CD8-positive, alpha-beta memory T cell (primary cell): ENCODE measurements at places on chromosomes 12 and 14.

- H3K27ac ChIP-seq: no peak overlapping the region
- DNase-seq: no peak
- no peaks in the 10 kb centered on the region for H3K36me3 ChIP-seq
- H3K4me3 ChIP-seq: no peak overlapping the region
- H3K4me1 ChIP-seq: peaks cover 12% of the 10 kb centered on the region
Observed at GRCh38 chr14:64688811-64689281, 15.4 kb upstream of the PLEKHG3 start.

DNA sequence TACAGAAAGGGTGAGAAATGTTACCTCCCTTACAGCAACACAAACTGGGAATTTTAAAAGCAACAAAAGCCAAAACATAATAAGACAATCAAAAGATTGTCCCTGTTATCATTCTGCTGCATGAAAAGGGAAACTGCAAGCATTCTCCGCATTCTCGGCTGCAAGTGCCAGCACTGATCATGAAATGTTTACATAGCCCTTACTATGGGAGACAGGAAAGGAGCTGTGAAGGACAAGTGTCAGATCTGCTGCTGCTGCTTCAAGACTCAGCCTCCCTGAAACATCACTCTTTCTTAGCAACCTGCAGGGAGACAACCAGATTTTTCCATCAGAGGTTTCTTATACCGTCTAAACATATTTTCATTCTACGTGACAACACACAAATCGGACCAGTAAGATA lies 20.1 kb downstream of the DENND5B start:
- no peaks in the 10 kb centered on the region for H3K36me3 ChIP-seq
- no peak overlapping the region for H3K4me3 ChIP-seq
- no peak overlapping the region for H3K27ac ChIP-seq
- no peaks in the 10 kb centered on the region for H3K4me1 ChIP-seq
- no peak for DNase-seq
- no peaks in the 10 kb centered on the region for H3K27me3 ChIP-seq

DNA sequence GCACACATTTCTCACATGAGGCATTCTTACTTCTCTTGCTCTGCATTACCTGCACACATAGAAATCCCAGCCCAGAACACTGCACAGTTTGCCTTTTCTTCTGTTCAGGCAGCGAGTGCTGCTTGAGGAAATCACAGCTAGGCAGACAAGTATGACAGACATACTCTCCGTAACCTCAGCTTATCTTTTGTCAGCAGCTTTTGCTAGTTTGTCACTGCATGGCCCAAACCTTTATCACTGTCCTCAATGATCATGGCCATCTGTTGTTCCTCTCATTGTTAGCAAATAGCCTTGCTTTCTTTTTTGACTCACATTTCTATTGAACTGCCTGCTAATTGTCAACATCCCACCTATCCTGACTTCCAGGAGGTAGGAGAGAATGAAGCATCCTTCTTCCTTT lies 5.3 kb downstream of the ZNF10 start:
- H3K4me3 ChIP-seq: no peak overlapping the region
- H3K4me1 ChIP-seq: peaks cover 9% of the 10 kb centered on the region
- no peak overlapping the region for H3K27ac ChIP-seq

DNA sequence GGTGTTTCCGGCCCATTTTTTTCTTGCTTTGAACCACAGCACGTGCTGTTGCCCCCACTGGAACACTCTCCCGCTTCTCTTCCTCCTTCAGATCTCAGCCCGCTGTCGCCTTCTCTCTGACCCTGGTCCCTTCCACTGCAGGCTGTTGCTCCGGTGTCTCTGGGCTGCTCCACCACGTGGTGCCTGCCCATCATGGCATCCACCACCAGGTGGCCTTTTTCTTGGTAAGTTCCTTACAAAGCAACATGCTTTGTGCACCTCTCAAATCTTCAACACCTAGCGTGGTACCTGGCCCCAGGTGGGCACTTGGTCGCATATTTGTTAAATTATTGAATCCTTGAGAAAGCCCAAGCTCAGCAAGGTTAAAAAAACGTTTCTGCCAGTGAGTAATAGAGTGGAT lies 19.1 kb downstream of the TUNAR start:
- no peaks in the 10 kb centered on the region for H3K36me3 ChIP-seq
- H3K27me3 ChIP-seq: no peaks in the 10 kb centered on the region
- no peak overlapping the region for H3K4me3 ChIP-seq
- H3K27ac ChIP-seq: no peak overlapping the region

- H3K36me3 ChIP-seq: no peaks in the 10 kb centered on the region
- no peaks in the 10 kb centered on the region for H3K27me3 ChIP-seq
- no peak overlapping the region for H3K27ac ChIP-seq
Observed at GRCh38 chr12:63900922-63901793, 56.7 kb downstream of the SRGAP1 start.

- no peak overlapping the region for H3K27ac ChIP-seq
- H3K4me3 ChIP-seq: no peak overlapping the region
- no peaks in the 10 kb centered on the region for H3K36me3 ChIP-seq
- DNase-seq: no peak
- H3K27me3 ChIP-seq: no peaks in the 10 kb centered on the region
- H3K4me1 ChIP-seq: no peaks in the 10 kb centered on the region
Observed at GRCh38 chr12:32171211-32171610, 64.6 kb downstream of the BICD1 start.

GRCh38 chr12:19323805-19324204 lies 115.5 kb upstream of the AEBP2 start:
- no peak overlapping the region for H3K4me3 ChIP-seq
- no peaks in the 10 kb centered on the region for H3K36me3 ChIP-seq
- DNase-seq: no peak

DNA sequence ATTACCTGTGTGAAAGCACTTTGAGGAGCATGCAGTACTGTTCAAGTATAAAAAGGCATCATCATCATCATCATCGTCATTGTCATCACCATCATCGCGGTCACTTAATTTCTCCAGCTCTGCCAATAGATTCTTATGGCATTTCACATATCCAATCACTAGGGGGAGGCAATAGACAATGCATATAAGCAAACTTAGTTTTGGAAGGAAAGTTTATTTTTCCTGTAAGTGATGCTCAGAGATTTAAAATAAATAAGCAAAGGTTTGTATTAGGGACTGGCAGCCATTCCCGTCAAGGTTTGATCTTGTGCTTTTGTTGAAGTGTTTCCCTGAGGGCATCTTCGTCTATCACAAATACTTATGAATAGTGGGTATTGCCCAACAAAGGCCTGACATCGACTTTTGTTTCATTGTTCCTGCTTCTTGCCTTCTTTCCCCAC lies 127.4 kb downstream of the KTN1 start:
- H3K4me3 ChIP-seq: no peak overlapping the region
- H3K27ac ChIP-seq: no peak overlapping the region
- no peaks in the 10 kb centered on the region for H3K36me3 ChIP-seq
- DNase-seq: no peak
- no peaks in the 10 kb centered on the region for H3K4me1 ChIP-seq

- H3K27me3 ChIP-seq: no peaks in the 10 kb centered on the region
- H3K27ac ChIP-seq: no peak overlapping the region
- H3K4me3 ChIP-seq: no peak overlapping the region
- H3K36me3 ChIP-seq: no peaks in the 10 kb centered on the region
- DNase-seq: no peak
- H3K4me1 ChIP-seq: peaks cover 5% of the 10 kb centered on the region
Observed at GRCh38 chr12:64400041-64400440, 4.2 kb upstream of the XPOT start.

- no peaks in the 10 kb centered on the region for H3K36me3 ChIP-seq
- H3K27ac ChIP-seq: no peak overlapping the region
- no peak overlapping the region for H3K4me3 ChIP-seq
- no peaks in the 10 kb centered on the region for H3K4me1 ChIP-seq
- no peak for DNase-seq
- no peaks in the 10 kb centered on the region for H3K27me3 ChIP-seq
Observed at GRCh38 chr14:54129850-54130640, 173.4 kb upstream of the BMP4 start.

DNA sequence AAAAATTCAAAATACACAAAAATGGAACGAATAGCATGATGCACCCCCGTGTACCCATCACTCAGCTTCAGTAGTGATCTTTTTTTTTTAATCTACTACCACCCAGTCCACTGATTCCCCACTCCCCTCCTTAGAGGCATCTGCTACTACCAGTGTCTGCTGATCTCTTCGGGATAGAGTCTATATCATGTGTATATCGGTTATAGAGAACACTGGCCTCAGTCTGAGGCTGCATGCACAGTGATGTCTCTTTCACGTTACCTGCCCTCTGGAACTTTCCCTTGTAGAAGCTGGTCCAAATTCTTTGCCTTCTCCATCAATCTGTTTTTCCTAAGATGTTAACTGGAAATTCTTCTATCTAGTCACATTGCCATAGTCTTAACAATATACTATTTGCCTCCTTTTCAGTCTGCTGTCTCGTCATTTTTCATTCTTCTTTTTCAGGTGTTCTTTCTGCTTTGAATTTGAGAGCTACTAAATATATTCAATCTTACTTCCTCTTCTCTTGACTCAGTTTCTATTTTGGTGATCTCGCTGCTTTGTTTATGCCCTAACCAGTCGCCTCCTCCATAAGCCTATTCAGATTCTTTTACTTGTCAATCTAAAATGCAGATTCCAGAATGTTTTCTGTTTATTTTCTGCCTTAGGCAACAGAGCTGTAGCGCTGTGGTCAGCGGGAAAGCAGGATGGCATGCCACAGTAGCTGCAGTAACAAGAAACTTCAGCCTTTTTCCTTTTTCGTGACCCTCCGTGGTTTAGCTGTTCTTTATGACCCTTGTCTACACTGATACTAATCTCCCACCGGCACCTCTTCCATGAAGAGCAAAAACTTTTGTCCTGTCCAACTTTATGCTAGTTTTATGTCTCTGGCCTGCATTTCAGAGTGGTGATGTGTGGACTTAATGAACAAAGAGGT lies 67.0 kb downstream of the FBXW8 start:
- no peak for DNase-seq
- H3K4me3 ChIP-seq: no peak overlapping the region
- H3K4me1 ChIP-seq: no peaks in the 10 kb centered on the region
- H3K36me3 ChIP-seq: no peaks in the 10 kb centered on the region

DNA sequence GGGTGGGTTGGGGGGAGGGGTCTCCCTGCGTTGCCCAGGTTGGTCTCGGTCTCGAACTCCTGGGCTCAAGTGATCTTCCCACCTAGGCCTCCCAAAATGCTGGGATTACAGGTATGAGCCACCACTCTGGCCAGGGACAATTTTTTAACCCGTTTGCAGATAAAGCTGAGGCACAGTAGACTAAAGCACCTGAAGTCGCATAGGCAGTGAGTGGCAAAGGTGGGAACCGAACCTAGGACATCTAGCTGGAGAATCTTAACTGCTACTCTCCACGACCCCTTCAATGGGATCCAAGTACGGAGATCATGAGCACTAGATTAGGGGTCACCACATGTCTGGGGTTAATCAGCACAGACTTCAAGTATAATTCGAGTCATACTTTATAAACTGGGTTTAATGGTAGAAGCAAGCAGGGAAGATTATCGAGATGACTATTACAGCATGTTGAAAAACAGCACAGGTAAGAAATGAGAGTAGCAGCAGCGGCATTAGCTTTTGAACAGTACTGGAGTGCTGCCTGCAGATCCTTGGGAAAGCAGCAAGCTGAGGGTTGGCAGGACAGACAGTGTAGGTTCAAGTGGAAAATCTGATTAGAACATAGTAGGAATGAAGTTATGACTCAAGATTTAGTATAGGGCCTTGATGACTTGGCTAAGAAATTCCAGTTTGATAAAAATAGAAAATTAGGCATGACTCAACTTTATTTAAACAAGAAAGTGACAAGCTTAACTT lies 23.9 kb downstream of the NID2 start:
- no peaks in the 10 kb centered on the region for H3K36me3 ChIP-seq
- no peak overlapping the region for H3K27ac ChIP-seq
- DNase-seq: no peak
- H3K27me3 ChIP-seq: no peaks in the 10 kb centered on the region

- no peak for DNase-seq
- H3K4me3 ChIP-seq: peak within 1 kb of the TSS; percentile 53
- H3K27me3 ChIP-seq: peaks cover 5% of the 10 kb centered on the region
- H3K27ac ChIP-seq: no peak within 1 kb of the TSS
- H3K36me3 ChIP-seq: peaks cover 13% of the 10 kb centered on the region
Observed at GRCh38 chr14:22836301-22837113, at the start of gene MMP14. MMP14 (plus strand) TSS chr14:22836585; CDS start chr14:22836818, 233 bp downstream.

- peak overlapping the region; percentile 33 for H3K4me3 ChIP-seq
- DNase-seq: no peak
- peaks cover 5% of the 10 kb centered on the region for H3K27me3 ChIP-seq
- H3K27ac ChIP-seq: no peak overlapping the region
- H3K4me1 ChIP-seq: peaks cover 5% of the 10 kb centered on the region
Observed at GRCh38 chr14:51095854-51096823, 1.2 kb upstream of the TRIM9 start.

- H3K27me3 ChIP-seq: no peaks in the 10 kb centered on the region
- no peak for DNase-seq
- H3K4me3 ChIP-seq: no peak overlapping the region
- no peaks in the 10 kb centered on the region for H3K4me1 ChIP-seq
- H3K27ac ChIP-seq: no peak overlapping the region
Observed at GRCh38 chr14:59360923-59361794, 104.0 kb downstream of the GPR135 start.

- peaks cover 15% of the 10 kb centered on the region for H3K36me3 ChIP-seq
- DNase-seq: no peak
- H3K27me3 ChIP-seq: no peaks in the 10 kb centered on the region
Observed at GRCh38 chr12:105212438-105212837, 23.5 kb downstream of the APPL2 start.

GRCh38 chr12:27077586-27077985 lies 4.8 kb downstream of the C12orf71 start:
- H3K36me3 ChIP-seq: no peaks in the 10 kb centered on the region
- no peak overlapping the region for H3K4me3 ChIP-seq
- H3K4me1 ChIP-seq: no peaks in the 10 kb centered on the region
- no peak for DNase-seq

DNA sequence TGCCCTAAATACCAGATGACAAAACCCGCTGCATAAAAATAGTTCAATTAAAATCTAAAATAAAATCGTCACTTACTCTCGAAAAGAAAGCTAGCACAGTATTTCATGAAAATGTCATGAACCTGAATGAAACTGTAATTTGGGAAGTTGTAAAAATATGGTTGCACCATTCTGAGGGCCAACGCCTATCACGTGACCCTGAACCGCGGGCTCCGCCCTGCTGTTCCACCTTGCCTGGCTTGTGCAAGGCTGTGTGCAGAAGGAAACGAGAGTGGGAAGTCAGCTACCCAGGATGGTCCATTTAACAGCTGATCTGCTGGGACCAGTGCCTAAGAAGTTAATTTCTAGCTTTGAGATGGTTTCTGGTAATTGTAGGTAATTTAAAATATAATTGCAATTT lies 91.7 kb upstream of the BMP4 start:
- no peaks in the 10 kb centered on the region for H3K36me3 ChIP-seq
- H3K27ac ChIP-seq: no peak overlapping the region
- no peaks in the 10 kb centered on the region for H3K4me1 ChIP-seq
- no peak for DNase-seq
- H3K27me3 ChIP-seq: no peaks in the 10 kb centered on the region
- H3K4me3 ChIP-seq: no peak overlapping the region

DNA sequence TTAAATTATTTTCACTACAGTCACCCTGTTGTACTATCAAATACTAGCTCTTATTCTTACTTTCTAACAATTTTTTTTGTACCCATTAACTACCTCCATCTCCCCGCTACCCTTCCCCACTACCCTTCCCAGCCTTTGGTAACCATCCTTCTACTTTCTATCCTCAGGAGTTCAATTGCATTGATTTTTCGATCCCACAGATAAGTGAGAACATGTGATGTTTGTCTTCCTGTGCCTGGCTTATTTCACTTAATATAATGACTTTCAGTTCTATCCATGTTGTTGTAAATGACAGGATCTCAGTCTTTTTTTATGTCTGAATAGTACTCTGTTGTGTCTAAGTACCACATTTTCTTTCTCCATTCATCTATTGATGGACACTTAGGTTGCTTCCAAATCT lies 117.8 kb downstream of the FIGNL2 start:
- no peak overlapping the region for H3K4me3 ChIP-seq
- no peaks in the 10 kb centered on the region for H3K27me3 ChIP-seq
- no peak overlapping the region for H3K27ac ChIP-seq
- H3K4me1 ChIP-seq: no peaks in the 10 kb centered on the region
- no peak for DNase-seq
